ENCODE measurements at places on chromosomes 12 and 14.

DNA sequence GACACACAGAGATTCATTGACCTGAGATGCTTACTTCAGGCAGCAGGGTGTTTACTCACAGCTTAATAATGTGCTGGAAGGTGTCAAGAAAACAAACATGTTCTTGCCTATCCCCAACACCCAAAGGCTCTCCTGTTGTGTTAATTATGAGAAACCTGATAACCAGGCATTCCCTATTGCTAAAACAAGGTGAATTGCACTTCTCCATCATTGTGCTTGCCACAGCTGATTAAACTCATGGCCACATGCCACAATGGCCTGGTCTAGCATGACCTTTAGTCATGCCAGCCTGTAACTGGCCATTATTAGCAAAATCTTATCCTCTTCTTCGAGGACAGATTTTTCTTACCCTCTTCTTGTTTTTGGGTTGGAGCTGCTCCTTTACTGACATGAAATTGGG lies 21.4 kb downstream of the SMOC1 start:
- no peak for DNase-seq

- no peak for DNase-seq
These were observed 109.7 kb downstream of the CRADD start for GRCh38 chr12:93786656-93787397.

DNA sequence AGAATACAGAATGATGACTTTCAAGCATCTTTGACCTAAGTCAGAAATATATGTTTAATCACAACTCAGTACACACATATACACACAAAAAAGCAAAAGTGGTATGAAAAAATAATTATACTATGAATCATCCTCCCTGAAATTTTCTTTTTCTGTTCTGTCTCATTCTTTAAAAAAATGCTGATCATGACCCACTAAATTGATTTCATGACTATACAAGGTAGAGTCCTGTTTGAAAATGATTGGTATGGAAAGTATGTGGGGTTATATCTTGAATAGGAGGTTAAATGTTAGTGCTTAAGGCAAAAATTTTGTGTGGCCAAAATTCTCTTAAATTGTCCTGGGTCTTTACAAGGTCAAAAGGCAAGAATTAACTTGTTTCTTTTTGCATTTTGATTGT lies 80.4 kb downstream of the SUDS3 start:
- DNase-seq: no peak

- no peak for DNase-seq
These were observed 169.4 kb downstream of the FOXN3 start for GRCh38 chr14:89247457-89248122.

DNA sequence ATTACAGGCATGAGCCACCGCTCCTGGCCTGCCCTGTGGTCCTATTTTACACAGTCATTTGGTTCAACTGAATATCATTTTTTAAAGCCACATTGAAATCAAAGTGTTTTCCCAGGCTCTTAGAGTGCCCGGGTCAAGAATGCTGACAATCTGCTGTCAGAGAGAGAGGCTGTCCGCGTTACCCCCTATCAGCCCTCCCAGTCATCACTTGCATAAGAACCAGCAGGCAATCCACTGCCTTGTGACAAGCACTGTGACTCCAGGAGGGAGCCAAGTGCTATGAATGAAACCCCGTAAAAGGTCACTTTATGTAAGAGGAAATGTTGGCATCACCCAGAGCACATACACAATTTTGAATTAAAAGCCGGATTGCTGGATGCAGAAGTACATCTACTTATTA lies 13.5 kb downstream of the PHLDA1 start:
- no peak for DNase-seq

- no peak for DNase-seq
These were observed 1.7 kb upstream of the NEK9 start for GRCh38 chr14:75128596-75128990.

GRCh38 chr14:32578181-32578580 lies 249.1 kb downstream of the AKAP6 start:
- DNase-seq: no peak

DNA sequence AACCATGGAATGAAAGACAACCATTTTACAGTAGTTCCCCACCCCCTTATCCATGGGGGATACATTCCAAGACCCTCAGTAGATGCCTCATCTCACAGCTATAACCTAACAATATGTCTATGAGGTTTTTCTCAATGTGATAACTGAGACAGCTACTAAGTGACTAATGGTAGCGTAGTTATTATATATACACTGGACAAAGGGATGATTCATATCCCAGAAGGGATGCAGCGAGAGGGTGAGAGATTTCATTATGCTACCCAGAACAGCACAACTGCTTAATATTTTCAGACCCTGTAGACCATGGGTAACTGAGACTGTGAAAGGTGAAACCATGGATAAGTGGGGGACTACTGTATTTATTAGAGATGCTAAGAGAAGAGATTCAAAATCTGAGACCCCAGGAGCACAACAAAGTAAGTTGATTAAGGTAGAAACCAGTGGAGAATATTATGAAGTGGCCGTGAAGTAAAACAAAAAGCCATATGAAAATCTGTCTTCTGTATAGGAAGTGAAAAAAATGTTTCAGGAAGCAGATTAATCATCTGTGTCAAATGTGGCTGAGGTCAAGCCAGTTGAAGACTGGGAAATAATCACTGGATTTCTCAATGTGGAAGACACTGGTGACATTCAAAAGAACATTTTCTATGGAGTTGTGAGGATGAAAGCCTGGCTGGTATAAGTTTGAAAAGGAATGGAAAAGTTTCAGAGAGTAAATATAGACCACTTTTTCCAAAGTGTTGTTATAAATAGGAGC lies 77.2 kb downstream of the RPL10L start:
- no peak for DNase-seq

GRCh38 chr14:102933618-102934231 lies 11.3 kb downstream of the AMN start:
- DNase-seq: no peak

- DNase-seq: no peak
These were observed 18.0 kb downstream of the LRRC74A start for GRCh38 chr14:76844223-76844622.

DNA sequence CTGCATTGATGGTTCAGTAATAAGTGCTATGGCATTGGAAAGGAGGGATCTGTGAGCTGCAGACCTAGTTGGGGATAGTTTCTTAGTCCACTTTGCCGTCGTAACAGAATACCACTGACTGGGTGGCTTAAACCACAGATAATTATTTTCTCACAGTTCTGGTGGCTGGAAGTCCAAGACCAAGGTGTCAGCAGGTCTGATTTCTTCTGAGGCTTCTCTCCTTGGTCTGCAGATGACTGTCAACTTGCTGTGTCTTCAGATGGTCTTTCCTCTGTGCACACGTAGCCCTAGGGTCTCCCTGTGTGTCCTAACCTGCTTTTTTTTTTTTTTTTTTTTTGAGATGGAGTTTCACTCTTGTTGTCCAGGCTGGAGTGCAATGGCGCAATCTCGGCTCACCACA lies 126.1 kb downstream of the MYRFL start:
- no peak for DNase-seq

DNA sequence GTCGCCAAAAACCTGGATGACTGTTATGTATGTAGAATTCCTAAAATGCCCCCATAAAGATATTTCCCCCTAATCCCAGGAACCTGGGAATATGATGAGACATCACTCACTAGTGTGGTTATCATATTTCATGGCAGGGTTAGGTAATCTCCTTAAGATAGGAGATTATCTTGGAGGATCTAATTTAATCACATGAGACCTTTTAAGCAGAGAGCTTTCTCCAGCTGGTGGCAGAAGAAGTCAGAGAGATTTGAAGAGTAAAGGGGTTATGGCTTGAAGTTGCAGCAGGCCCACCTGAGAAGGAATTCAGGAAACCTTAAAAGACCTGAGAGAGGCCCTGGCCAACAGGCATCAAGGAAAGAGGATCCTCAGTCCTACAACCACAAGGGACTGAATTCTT lies 53.6 kb downstream of the DYRK2 start:
- DNase-seq: no peak

- DNase-seq: no peak
These were observed 62.8 kb downstream of the BHLHE41 start for GRCh38 chr12:26062006-26062405.

DNA sequence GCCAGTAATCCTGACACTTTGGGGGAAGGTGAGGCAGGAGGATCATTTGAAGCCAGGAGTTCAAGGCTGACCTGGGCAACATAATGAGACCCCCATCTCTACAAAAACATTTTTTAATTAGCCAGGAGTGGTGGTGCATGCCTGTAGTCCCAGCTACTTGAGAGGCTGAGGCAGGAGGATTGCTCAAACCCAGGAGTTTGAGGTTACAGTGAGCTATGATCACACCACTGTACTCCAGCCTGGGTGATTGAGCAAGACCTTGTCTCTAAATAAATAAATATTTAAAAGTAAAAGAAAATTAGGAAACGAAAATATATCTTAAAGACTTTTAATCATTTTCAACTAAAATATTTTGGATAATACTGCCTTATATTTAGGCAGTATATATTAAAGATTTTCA lies 25.9 kb downstream of the CKB start:
- no peak for DNase-seq

- no peak for DNase-seq
These were observed 2.0 kb upstream of the CPNE8 start for GRCh38 chr12:38907201-38907923.

DNA sequence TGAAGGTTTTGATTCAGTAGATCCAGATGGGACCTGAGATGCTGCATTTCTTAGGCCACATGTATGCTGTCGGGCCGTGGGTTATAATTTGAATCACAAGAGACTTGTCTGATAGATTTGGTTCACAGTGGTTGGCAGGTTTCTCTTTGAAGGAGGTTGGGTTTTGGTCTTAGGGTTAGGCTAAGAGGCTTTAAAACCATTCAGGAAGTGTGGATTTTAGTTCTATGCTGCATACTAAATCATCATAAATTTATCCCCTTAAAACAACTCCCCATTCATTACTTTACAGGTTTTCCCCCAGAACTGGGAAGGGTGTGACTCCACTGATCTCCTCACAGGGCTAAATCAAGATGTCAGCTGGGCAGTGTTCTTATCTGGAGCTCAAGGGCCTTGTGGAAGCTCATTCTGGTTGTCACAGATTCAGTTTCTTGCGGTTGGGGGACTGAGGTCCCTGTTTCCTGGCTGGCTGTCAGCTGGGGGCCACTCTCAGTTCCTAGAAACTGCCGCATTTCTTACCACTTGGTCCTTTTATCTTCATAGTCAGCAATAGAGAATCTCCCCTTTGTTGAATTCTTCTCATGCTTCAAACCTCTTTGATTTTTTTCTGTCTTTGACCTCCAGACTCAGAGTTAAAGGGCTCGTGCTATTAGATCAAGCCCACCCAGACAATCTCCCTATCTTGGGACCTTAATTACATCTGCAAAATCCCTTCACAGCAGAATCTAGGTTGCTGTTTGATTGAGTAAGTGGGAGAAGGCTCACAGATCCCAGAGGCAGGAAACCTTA lies 20.6 kb upstream of the PCNX1 start:
- no peak for DNase-seq

GRCh38 chr14:23577710-23578392 lies 739 bp downstream of the JPH4 start:
- no peak for DNase-seq

DNA sequence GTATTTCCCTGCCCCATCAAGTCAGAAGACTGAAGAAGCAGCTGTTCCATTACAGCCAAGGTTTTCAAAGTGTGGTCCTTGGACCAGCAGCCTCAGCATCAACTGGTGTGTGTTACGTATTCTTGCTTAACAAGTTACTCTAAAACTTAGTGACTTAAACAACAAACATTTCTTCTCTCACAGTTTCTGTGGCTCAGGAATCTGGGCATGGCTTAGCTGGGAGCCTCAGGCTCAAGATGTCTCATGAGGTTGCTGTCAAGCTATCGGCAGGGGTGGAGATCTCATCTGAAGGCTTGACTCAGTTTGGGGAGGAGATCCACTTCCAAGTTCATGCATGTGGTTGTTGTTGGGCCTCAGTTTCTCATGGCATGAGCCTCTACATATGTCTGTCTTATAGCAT lies 174.5 kb downstream of the KTN1 start:
- no peak for DNase-seq

DNA sequence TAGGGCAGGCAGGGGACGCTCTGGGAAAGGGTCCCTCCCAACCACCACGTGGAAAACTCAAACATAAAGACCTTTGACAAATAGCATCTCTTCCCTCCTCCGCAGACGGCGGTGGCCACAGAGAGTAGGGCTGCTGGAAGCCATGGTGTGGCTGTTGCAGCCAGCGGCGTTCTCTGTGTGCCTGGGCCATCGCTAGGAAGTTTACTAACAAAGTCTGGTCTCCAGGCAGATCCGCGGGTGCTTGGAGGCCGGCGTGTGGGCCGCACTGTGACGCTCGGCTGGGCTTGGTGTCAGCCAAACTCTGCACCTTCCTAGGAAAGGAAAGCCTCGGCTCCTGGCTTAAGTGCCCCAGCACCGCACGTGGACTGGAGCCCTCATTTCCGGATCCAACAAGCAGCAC lies 65.6 kb downstream of the CCDC88C start:
- DNase-seq: no peak

DNA sequence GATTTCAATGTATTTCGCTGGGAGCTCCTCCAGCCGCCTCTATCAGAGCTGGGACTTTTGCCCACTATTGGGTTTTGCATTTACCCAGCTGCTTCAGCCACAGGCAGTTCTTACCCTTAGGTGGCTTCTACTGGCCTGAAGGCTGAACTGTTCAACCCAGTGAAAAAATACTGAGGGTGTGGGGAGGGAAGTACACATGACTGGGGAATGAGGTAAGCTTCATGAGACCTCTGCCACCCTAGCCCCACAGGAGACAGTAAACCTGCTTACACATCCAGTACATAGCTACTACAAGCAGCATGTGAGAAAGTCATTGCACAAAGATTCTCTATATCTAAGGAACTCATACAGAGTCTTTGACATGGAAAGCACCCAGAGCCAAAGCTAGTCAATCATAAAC lies 411.1 kb downstream of the SYT1 start:
- DNase-seq: no peak

DNA sequence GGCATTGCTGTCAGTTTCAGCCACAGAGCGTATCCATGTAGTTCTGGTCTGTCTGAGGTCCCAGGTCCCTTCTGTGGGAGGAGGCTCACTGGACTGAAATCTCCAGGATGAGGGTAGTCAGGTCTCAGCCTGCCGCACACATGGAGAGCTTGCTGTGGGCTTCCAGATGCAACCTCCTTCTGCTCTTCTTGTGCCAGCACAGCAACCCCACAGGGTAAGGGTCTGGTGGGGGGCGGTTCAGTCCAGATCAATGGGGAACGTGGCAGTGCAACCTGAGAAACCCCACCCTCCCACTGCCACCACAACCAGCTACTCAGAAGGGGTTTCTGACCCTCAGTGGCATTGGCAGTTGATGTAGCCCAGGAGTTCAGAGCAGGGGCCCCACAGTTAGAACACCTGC lies 61.2 kb downstream of the BEGAIN start:
- no peak for DNase-seq

GRCh38 chr12:92027701-92028440 lies 117.8 kb downstream of the BTG1 start:
- no peak for DNase-seq

GRCh38 chr12:32777159-32777558 lies 21.5 kb upstream of the YARS2 start:
- DNase-seq: no peak

GRCh38 chr14:27727251-27727770 lies 1039.3 kb upstream of the FOXG1 start:
- DNase-seq: no peak

DNA sequence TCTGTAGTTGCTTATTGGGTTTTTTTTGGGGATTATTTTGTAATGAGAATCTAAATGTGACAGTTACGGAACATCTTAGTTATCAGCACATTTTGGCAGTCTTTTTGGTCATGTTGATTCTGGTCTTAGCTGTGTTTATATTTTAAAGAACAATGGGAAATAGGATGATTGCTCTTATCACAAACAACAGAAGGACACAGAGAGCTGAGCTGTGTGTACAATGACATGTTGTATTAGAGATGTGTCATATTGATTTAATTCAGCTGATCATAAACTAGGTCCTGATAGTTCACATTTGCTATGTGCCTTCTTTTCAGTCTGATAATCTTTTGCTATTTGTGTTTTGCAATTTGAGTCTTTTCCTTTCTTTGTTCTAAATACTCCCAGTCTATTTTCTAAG lies 781.7 kb downstream of the TRHDE start:
- DNase-seq: no peak
